NCI-H510A treated with DMSO at 0.1 percent for 48 hours (cell line): ENCODE measurements at places on chromosomes 7 and 10.

GRCh38 chr10:29370097-29371092 is 81.5 kb downstream of the LYZL1 start:
- no peak for DNase-seq

DNA sequence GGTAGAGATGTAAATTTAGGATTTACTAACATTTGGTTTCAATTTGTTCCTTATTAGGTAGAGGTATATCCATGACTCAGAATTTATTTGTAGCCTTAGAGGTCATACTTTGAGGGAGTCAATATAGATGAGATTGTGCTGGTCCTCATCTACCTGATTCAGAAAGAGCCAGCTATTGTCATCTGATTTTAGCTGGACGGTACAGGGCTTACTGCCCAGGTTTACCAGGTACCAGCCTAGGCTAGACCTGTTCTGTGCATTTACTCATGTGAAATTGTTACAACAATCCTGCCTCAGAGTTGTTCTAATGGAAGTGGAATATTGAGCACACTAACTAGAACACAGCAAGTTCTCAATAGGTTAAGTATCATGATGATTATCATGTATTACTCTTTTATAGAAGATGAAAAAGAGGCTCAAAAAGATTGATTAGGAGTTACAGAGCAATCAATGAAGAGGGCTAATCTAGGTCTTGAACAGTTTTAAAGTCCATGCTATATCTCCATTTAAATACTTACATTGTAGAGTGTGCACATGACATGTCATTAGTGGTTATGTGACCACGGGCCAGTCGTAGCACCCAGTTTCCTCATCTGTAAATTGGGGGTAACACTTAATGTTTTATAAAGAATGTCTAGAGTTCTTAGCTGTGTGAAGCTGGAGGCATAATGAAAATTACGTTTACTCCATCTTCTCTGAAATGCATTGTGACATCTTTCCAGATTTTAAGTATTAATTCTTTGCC is 42.1 kb downstream of the TRIM24 start:
- DNase-seq: no peak

GRCh38 chr7:89695241-89695640 is 459.0 kb upstream of the STEAP1 start:
- no peak for DNase-seq

DNA sequence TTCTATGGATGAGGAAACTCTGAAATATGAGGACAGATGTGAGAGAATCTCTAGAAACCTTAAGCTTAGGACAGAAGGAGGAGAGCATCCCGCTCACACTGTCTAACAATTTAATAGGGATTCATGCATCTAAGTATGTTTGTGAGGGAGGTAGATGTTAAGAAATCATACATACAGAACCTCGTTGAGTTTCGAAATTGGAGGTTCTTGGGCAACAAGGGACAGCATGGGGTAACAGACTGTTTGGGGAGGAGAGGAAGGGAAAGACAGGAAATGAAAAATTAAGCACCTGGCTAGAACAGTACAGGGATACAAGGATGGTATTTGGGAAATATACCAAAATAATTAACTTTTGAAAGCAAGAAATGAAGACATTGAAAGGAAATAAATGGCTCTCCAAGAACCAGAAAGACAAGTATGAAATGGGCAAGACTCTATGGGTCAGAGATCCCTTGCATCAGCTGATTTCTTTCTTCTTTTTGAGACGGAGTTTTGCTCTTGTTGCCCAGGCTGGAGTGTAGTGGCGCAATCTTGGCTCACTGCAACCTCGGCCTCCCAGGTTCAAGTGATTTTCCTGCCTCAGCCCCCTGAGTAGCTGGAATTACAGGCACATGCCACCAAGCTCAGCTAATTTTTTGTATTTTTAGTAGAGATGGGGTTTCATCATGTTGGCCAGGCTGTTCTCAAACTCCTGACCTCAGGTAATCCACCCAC is 207.9 kb downstream of the CTNNA3 start:
- DNase-seq: no peak

GRCh38 chr10:114881417-114881816 is 56.6 kb upstream of the TRUB1 start:
- no peak for DNase-seq

DNA sequence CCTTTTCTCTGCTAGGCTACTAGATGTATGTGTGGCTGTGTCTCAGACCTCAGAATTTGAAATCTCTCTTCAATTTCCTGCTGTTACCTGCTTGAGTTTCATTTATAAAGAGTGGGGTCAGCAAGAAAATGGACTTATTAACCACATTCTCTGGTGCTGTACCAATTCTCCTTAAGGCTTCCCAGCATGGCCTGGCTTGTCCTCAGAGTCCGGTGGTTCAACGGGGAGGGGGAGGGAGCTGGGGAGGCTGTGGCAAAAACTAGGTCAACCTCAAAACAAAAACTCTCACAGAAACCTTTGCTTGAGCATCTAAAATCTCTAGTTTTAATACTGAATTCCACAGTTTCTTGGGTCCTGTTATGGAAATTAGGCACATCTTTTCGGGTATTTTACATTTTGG is 389.1 kb upstream of the COBL start:
- no peak for DNase-seq

DNA sequence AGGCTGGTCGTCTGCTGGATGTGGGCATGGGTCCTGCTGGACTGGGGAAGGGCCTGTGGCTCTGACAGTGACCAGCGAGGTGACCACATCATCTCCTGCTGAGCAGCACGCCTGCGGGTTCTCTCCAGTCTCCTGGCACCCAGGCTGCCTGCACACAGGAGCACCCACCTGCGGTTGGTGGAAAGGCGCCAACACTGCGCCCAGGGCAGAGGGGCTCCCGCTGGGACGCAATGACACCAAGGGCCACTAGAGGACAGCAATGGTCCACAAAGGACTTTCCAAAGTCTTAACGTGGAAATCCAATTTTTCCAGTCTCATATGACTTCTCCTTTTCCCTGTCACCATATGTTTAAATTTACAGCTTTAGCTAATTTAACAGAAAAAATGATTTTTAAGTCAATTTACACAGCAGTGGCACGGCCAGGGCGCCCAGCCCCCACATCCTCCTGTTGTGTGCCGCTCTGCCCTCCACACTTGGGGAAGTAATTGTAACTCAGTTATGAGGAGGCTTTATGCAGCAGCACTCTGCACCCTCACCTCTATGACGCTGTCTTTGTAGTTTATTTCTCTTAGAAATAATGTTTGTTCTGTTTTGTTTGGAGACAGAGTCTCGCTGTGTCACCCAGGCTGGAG is 38.1 kb downstream of the CFAP46 start:
- DNase-seq: no peak

DNA sequence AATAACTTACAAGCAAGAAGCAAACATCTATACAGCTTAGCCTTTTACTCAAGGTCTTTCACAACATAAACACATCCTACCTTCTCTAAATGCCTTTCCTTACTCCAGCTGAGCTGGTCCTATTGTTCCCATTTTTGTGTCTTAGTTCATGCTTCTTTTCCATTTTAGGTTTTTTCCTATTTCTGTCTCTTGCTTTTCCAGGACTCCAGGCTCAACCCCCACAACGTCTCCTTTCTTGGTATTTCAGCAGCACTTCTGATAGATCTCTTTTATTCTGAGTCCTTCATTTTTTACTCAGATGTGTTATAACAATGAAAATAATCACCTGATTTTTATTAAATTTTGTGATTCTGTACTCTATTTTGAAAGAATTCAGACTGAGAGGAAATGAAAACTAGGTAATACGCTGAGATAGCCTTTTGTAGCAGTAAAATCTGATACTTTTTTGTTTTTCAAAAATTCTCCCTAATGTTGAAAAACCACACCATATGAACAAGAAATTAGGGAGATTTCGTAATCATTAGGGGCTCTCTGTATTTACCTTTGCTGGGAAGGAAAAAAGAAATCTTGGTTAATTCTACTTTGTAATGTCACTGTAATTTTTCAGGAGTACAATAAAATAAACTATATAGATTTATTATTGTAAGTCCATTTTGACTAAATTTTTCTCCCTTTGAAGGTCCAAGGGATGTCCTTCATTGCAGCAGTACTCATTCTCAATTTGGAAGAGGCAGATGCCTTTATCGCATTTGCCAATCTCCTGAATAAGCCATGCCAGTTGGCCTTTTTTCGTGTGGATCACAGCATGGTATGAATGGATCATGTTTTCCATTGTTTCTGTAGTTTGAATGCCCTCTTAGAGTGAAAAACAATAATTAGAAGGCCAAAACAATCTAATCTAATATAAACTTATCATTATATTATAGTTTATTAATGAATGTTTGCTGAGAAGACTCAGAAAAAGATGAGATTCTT is 24.0 kb upstream of the HELLS start:
- no peak for DNase-seq

DNA sequence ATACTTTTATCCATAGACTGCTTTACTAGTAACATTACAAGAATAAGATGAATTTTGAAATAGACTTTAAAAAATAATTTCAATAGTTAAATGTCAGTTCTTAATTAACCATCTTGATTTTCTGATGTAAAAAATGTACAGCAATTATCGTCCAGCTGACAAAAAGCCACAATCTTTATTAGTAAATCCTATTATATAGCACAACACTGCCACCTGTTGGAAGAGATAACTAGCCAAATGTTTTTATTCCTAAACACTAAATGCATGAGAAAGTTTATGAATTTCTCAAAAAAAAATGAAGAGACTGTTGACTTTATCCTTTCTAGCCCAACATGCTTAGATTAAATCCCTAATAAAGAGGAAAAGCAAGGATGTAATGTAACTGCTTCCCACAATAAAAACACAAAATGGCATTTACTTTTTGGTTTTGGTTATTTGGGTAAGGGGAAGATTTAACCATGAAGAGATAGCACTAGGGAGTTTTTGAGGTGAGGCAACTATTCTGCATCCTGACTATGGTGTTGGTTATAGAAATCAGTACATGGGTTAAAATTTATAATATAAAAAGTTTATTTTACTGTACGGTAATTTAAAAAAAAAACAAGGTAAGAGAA is 8.0 kb downstream of the COA1 start:
- DNase-seq: no peak

GRCh38 chr10:45080331-45080730 is 79.6 kb downstream of the ZNF22 start:
- no peak for DNase-seq

- DNase-seq: no peak
Measured at GRCh38 chr7:3495530-3495929, 194.5 kb downstream of the SDK1 start.

DNA sequence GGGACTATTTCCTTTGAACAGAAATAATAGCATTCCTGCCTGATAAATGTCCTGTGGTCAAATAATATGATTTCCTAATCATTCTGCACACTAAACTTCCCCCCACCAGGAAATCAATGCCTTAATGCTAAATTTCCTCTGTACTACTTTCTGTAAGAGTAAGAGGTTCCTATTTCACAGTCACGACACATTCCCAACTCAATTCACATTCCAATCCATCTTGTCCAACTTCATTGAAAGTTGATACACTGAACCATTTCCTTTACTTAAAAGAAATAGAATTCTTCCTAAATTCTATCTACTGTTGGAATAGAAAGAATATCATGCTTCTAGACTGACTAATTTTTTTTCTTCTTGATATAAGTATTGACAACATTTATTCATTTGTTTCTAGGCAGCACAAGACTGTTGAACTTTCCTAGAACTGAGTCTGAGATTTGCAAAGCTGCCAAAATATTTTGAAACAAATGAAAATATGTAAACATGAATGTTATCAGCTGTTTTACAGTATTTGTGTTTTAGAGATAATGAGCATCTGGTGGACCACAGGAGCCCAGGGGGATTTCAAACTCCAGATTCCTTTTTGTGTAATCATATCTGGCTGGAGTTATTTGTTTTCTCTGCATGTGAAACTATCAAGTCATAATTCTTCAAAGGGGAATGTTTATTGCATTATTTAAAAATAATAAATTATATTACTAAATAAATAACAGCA is 121.5 kb downstream of the TPST1 start:
- DNase-seq: no peak

GRCh38 chr10:12727832-12728215 is 273.7 kb downstream of the CCDC3 start:
- DNase-seq: no peak

- no peak for DNase-seq
Measured at GRCh38 chr10:127418536-127419168, 130.5 kb upstream of the NPS start.

GRCh38 chr10:50992972-50993766 is 81.1 kb upstream of the PRKG1 start:
- no peak for DNase-seq

GRCh38 chr10:35056686-35057085 is 33.5 kb downstream of the CUL2 start:
- no peak for DNase-seq

DNA sequence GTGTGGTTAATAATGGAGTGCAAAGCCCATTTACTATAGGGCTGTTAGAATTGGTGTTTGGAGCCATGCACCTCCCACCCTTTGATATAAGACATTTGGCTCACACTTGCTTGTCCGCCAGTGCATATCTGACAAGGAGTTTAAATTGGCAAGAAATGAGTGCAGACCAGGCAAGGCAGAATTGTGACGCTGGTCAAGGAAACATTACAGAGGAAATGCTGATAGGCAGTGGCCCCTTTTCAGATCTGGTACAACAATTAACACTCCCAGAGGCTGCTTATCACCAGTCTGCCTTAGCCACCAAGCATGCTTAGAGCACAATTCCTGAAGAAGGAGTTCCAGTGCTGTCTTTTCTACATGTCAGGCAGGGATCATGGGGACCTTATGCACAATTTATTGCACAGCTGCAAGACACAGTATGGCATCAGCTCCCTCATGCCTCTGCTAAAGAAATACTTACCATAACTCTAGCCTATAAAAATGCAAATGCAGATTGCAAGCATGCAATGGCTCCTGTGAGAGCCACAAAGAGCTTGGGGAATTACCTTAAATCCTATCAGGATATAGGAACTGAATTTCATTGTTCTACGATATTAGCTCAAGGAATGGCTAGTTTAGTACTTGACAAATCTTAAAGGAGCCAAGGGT is 35.2 kb downstream of the OR13A1 start:
- no peak for DNase-seq

DNA sequence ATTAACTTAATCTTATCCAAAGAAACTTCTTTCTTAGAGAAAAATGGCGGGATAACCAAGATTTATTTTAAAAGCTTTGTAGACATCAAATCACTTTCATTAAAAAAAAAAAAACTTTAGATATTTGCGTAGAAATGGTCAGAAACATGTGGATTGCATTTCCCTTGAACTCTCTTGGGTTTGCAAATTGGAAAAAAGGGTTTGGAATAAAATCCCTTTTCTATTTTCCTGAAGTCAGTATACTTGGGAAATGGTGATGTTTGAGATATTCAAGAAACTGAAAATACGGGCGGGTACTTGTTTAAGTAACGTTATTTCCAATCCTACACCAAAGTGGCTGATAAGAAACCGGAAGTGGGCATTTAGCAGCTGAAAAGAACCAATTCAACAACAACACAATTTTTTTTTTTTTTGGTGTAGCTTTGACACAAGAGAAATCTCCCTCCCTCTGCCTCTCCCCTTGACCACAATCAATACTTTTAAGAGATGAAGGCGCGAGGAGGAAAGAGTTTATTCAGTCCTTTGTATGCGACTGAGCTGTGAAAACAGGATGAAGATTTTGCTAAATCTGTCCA is 13.7 kb upstream of the GFRA1 start:
- DNase-seq: no peak
